ENCODE measurements at places on chromosomes 4 and X.

DNA sequence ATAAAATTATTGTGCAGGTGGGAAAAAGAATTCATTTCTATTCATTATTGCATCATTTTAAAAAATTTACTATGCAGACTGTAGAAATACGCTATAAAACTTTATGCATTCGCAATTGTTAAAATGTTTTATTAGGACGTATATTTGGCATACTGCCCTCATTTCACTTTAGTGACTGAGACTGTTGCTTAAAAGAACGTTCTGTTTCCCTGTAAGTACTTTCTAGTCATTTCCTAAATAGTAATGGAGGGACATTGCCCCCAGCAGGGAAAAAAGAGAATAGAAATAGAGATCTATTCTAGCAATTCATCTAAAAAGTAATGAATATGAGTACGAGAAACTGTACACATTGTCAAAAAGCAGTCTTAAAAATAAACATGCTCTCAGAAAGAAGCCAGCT is 1295.8 kb upstream of the TENM3 start:
- DNase-seq = no peak

DNA sequence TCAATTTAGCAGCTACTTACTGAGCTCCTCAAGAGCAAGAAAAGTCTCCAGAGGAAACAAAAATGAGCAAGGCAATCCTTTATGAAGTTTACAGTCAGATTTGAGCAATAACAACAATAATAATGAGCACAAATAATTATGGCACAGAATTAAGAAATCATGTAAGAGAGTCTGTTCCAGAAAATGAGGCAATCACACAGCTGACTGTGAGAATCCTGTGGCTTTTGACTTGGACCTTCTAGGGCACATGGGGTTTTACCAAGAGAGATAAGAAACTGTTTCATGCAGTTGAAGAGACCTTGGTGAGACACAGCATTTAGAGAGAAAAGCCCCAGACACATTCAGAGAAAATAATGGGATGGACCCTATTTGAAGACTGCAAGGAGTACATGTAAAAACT is 362.6 kb upstream of the MAGEB2 start:
- DNase-seq = no peak

DNA sequence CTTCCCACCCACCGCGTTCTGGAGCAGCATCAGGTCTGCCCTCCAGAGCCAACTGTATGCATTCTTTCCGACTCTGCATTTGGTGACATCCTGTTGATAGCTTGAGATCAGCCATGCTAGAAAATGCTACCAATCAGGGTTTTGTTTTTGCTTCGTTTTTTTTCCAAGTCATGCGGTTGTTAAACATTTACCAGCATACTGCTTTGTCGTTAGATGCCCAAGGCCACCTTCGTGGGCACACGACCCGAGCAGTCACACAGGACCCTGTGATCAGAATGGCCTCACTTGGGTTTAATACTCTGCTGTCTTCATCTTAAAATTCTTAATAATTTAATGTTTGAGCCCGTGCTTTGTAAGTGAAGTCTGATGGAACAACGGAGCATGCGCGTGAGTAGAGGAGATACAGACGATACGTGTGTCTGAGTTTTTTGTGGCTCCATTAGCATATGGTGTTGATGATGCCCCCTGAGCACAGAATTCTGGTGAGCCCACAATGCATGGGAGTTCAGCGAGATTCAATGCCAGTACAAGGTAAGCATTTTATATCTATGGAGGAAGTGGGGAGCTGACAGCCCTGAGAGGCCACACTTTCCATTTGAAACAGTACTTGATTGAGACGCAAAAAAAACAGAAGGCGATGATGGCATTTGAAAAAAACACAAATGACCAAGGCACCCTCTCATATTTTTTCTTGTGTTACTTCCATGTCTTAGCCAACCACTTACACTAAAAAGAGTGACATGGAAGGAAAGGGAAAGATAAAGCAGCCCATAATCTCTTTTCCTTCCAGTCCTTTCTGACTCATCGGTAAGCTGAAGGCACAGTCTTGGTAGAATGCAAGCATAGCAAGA is 323.6 kb downstream of the BCOR start:
- DNase-seq = no peak

DNA sequence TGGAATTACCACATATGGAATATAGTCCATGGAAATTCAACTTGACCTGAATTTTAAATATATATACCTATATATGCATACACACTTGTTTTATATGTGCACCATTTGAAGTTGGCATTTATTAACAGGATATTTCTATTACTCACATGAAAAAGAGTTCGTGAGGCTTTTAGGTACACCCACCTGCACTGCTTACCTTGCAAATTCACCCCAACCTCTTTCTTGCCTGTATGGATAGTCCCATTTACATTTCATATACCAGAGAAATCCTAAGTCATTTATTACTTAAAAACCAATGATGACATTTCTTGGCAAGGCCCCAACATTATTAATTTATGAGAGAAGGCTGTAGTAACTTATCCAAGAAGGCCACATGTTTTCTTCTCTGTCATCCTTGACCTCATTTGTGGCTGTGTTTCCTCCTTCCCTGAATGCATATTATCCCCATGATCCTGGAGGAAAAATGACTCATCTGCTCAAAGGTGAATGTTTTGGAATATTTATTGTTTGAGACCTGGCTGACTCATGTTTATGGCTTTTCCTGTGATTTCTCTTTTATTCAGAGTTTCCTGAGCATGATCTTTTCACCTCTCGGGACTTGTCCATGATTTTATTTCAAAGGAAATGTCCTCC is 62.2 kb upstream of the FAM241A start:
- no peak for DNase-seq

GRCh38 chr4:17189759-17190158 is 291.3 kb upstream of the LDB2 start:
- DNase-seq = no peak

DNA sequence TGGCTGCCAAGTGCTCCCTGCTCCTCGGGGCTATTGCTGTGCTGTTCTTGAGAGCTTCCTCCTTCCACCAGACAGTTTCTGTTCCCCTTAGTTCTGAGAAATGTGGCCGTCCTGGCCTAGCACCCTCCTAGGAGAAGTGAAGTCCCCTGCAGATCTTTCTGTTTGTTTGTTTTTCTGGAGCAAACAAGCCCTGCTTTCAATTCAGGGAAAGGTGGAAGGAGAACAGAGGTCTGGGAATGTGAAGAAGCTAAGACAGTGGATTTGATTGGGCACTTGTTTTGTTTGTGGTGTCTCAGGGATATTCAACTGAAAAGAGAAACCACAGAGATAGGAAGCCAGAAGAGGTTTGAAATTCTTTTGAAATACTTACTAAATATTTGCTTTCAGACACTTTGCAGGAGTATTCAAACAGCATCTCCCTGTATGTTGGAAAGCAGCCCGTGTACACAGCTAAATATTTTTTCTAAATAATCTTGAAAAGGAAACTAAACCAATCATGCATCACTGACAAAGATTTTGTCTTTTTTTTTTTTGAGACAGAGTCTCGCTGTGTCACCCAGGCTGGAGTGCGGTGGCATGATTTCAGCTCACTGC is 36.5 kb upstream of the PPM1K start:
- DNase-seq = peak; percentile 6

DNA sequence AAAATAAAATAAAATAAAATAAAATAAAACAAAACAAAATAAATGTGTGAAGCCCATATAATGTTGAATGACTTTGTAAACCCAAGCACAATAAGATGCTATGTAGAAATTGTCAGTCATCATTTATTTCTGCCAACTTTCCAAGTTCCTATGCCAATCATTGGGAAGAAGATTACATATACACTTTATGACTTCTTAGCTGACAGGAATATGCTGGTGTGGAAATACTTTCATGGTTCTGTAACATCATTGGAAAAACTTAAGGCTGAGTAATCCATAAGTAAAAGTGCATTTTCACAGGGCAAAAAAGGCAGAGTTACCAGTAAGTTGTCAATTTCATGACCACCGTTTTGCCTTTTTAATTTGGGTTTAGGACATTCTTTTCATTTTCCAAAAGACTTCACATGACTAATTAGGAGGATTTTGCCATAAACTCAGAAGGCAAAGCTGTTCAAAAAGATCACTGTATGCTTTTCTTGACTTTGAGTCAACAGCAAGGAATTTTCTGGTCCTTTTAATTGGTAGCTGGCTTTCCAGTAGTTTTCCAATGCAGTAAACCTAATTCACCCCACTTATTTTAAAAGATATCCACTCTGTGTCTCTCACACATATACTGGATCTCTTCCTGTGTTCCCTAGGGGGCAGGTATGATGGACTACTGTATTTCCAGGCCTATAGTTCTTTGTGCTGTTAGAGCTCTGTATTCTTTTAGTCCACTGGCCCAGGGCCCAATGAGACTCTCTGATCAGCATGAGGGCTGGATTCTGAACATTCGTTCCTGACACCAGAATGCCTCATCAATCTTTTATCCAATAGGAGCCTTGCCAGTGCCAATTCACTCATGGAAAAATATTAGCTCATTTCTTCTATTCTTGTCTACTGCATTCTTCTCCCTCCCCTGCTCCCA is 26.2 kb upstream of the SCRG1 start:
- DNase-seq = no peak

DNA sequence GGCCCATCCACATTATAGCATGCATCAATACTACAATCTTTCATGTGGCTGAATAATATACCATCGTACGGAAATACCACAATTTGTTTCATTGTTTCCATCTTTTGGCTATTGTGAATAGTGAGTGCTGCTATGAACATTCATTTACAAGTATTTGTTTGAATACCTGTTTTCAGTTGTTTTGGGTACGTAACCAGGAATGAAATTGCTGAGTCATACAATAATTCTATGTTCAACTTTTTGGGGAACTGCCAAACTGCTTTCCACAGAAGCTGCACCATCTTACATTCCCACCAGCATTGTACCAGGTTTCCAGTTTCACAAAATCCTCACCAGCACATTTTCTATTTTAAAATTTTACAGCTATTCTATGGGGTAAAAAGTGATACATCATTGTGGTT is 28.5 kb upstream of the MANBA start:
- DNase-seq = no peak

- DNase-seq = no peak
Measured at GRCh38 chr4:162952232-162952631, 214.5 kb downstream of the NAF1 start.

GRCh38 chr4:62644372-62644771 is 1444.2 kb downstream of the ADGRL3 start:
- no peak for DNase-seq

- no peak for DNase-seq
Measured at GRCh38 chr4:84480082-84480481, 19.0 kb downstream of the NKX6-1 start.

DNA sequence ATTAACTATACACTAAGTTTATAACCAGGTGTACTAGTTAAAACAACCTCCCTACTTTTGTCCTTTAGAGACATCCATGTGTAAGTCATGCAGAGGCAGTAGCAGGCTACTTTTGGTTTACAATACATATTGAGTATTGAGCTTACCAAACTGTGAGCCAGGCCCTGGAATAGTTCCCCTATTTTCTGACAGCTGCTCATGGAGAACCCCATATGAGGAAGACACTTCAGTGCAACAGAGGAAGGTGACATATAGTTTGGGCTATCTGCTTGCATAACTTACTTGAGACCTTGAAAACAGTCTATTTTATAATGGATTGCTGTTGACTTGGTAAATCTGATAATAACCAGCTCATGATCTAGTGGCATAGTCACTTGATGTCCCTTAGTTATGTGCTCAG is 190.5 kb downstream of the SH3BGRL start:
- no peak for DNase-seq

GRCh38 chrX:118614150-118614549 is 113.3 kb upstream of the IL13RA1 start:
- no peak for DNase-seq

- no peak for DNase-seq
Measured at GRCh38 chr4:37825968-37826294, 555 bp upstream of the PGM2 start.

DNA sequence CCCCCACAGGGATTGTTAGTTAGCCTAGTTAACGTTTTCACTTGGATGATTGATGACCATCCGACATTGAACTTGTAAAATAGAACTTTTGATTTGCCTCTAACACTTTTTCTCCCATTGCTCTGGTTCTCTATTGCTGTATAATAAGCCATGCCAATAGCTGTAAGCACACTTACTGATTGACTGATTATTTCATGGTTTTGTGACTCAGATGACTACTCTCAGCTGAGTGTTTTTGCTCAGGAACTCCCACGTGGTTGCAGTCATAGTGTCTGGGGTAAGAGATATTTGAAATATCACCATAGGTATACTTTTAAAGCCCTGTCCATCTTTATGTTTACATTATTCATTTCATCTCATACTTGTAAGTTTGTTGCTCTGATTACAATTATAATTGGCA is 1285.5 kb downstream of the STIM2 start:
- DNase-seq = no peak

- no peak for DNase-seq
Measured at GRCh38 chrX:47232197-47232802, 509 bp upstream of the USP11 start.

DNA sequence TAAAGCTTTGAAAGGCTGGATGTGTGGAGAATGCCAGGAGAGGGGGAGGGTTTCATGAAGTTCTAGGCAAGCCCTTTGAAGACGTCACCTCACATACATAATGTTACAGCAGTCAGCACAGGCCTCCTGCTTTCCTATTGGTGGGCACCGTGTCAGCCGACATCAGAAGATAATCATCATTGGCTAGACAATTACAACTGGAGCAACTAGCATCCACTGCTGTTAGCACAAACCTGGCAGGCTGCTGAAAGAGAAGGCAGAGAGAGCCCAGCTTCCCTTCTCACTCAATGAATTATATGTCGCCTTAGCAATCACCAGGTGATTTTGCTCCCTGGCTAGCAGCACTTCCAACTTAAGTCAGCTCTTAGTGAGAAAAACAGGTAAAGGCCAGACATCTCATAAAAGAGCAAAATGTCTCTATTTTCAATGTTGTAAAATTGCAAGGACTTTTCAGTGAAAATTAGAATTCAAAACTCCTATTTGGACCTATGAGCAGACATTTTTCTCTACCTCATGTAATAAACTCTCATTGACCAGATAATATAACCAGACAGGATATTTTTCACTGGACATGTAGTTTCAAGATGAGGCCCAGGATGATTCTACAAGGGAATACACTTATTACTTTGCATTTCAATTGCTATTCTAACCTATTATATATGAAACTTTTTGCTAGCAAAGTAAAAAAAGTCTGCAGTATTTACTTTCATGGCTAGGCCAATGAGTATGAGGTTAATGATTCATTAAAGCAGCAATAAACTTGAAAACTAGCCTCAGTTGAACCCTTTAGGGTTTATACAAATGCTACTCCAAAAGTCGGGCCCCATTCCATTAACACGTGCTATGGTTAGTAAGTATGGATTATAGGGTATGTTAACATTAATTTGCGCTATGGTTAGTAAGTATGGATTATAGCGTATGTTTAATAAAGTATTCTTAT is 4.3 kb downstream of the ELOVL6 start:
- DNase-seq = peak; percentile 45

- DNase-seq = no peak
Measured at GRCh38 chr4:54109241-54110018, 9.5 kb downstream of the GSX2 start.

GRCh38 chrX:257681-258289 is 23.4 kb upstream of the PLCXD1 start:
- DNase-seq = no peak

DNA sequence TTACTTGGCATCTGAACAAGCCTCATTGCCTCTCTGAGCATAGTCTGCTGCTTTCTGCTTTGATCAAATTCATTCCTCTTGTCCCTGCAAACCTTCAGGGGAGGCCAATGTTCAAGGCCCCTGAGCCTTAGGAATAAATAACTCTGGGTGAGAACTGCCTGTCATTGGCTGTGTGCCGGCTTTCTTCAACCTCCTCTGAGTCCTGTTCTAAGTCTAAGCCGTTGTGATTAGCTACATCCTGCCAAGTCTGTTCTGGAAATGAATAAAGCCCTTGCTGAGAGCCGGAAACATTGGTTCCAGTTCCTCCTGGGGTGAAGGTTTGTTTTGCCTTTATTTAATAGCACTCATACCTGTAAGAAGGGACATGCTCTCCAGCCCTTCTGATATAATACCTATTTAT is 13.8 kb downstream of the RNF4 start:
- DNase-seq = peak; percentile 24
